Hippocampal formation (tissue), 2 donors: ENCODE measurements at places on chromosomes 7 and 10.

DNA sequence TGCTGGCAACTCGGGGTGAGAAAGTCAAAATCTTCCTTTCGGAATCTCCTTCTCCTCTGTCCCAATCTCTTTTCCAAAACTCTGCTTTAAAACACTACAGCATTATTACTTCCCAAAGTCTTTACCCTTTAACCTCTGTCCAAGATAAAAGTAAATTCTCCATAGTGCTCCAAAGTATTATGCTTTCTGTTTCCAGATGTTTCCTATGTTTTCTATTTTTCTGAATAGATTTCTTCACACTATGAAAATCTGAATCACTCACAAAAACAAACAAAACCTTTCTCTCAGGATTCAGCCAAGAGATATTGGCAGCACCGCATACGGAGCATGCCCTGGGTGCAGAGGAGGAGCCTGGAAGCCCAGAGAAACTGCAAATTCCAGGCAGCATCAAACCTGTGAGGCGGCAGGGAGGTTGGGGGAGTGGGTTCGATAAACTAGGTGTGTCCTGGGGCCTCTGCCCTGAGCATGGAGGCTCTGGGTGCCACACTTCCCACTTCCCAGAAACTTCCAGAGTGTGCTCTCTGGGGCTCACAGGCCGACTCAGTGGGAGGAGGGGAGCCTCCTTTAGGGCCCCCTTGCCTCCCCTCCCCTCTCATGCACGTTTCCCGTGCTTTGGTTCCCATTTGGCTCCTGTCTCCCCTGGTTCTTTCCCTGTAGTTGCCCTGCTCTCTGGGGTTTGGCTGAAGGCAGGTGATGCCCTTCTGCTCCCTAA, 35.6 kb downstream of the VIPR2 start:
- no peak for DNase-seq

DNA sequence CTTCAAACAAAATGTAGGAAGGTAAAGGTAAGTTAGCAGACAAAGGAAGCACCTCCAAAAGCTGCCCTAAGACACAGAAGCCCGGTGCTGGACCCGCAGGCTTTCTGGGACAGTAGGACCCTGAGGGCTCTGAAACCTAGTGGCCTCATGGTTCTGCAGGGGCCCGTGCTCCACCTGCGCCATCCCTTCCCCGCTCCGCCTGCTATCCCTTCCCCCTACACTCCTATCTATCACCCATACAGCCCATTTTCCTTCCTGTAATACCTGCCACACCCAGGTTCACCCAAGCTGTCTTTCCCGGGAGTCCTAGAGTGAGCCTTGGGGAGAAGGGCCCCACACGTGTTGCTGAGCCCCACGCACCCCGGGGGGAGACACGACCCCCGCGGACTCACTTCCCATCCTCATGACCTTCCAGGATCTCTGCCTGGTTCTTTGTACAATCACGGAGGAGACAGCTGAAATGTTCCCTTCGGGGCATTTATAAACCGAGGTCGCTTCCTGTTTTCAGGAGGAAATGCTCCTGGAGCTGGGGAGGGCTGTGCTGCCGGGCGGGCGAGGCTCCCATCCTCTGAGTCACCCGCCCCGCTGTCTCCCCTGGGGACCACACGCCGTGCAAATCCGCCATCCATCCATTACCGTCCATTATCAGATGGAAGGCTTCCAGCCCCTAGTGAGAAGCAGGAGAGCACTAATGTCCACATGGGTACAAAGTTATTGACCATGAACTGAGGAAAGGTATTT, 251.7 kb upstream of the PITRM1 start:
- no peak for DNase-seq

DNA sequence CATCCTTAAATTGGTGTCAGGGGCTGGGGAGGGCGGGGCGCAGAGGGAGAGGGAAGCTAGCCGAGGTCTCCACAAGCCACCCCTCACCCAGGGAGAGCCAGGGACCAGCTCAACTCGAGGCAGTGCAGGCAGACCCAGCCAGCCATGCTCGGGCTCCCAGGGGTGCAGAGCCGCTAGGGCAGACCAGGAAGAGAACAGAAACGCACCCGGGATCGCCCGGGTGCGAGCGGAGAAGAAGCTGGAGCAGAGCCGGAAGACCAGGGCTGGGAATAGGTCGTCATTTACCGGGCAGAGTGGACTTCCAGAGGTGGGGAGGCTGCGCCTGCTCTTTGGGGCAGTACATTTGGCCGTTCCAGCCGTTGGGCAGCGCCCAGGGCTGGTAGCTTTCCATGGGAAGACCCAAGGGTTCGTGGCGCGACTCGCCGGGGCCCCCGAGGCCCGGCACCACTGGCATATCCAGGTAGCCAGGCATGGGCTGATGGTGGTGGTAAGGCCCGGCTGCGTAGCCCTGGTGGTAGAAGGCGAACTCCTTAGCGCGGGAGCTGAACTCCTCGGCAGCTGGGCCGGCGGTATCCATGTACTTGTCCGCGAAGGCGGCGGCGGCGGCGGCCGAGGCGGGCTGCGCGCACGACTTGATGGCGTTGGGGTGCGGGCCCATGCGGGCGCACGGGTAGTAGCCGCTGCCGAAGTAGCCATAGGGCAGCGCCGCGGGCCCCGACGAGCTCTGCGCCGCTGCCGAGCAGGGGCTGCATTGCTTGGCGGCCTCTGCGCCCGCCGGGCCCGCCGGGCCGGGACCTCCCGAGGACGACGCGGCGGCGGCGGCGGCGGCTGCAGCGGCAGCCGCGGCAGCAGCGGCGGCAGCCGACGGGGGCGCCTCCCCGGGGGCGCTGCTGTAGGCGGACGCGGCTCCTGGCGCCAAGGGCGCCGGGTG, 755 bp downstream of the HOXA13 start:
- no peak for DNase-seq

DNA sequence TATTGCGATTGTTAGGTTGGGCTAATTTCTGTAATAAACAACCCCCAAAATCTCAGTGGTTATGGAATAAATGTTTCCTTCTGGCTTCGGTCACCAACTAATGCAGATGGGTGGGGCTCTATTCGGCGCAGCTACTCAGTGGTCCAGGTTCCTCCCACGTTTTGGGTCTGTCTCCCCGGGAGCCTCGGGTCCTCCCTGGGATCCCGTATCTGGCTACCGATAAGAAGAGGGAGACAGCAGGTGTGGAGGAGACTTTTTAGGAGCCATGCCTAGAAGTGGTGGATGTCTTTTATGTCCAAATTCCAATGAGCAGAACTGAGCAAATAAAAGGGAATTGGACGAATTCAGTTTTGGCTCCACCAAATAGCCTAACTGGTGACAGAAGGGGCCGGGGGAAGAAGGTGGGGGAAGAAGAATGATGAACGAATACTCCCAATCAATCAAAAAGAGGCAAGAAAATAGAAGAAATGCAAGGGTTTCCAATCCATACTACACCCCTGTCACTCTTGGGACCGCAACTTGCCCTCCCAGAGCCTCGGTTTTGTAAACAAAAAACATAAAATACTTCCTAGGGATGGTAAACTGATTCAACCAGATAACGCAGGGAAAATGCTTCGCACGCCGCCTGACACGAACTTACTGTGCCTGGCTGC, 498 bp upstream of the C10orf53 start:
- DNase-seq: no peak

DNA sequence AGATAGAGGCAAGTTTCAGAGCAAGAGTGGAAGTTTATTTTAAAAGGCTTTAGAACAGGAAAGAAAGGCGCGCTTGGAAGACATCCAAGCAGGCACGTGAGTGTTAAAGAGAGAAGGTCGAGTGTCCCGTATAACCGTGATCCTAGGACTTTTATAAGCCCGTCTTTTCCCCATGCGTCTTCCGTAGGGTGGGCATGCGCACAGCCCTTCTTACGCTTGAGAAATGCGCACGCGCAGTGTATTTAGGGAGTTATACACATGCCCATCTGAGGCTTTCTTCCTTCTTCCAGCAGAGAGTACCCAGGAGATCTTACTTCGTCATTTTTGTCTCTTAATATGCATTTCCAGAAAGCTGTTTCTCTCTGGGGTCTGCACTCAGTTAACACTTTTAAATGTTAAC, 52.4 kb downstream of the CALD1 start:
- DNase-seq: no peak

- no peak for DNase-seq
These were observed 49.9 kb downstream of the CALML3 start for GRCh38 chr10:5574642-5575131.

DNA sequence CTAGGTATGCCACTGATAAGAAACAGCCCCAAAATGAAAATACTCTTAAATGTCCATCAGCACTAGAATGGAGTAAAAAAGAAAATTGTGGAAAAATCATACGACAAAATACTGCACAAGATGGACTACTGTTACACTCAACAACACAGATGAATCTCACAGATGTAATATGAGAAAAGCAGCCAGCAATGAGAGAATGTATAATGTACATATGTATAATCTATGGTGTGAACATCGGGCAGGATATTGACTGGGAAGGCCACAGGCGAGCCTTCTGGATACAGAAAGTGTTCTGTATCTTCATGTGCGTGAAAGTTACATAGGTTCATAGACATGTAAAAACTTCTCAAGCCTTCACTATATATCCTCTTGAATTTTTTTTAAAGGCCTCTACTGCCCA, 212.6 kb downstream of the PARD3 start:
- no peak for DNase-seq

DNA sequence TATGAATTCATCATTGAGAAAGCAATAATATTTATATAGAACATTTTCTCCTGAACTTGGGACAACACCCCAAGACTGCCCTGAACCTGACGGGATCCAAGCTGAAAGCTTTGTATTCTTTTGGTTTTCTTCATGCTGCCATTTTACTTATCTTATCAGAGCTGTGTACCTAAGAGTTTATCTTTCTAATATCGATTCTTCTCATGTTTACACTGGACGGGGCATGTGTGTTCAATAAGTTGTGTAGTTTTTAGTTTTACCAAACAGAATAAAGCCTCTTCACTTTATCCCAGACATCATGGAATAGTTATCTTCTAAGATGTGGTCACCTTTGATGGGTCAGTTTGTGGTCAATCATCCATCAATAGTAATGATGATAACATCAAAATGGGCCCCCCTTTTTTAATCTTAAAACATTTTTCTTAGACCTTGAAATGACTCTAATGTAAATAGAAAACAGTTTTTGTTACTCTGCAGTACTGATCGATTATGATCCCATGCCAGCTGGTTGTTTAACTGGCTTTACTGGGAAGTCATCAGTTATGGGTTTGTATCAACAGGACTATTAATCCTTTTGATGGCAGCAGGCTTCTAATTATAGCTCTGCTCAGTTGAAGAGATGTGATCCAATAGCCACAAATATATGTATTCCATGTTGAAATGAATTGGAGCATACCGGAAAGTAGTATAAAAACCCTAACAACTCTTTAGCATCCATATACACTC, 446.1 kb downstream of the KCNMA1 start:
- no peak for DNase-seq

DNA sequence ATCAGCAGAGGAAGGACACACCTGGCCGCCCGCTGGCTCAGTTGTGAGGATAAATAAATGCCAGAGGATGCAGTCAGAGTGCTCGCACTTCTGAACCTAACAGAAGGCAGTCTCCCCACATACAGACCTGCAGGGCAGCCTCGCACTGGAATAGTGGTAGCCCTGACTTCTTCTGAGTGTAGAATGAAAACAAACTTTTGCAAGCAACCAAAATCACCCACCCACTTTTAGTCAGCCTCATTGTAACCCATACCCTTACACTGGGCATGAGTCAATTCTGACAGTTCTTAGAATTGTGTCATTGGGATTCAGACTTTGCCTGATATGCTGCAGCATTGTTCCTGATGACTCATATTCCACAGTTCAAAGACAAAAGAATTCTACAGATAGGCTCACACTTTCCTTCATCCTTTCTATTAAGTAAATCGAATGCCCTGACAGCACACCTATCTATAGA, 167.0 kb upstream of the CDK1 start:
- no peak for DNase-seq

DNA sequence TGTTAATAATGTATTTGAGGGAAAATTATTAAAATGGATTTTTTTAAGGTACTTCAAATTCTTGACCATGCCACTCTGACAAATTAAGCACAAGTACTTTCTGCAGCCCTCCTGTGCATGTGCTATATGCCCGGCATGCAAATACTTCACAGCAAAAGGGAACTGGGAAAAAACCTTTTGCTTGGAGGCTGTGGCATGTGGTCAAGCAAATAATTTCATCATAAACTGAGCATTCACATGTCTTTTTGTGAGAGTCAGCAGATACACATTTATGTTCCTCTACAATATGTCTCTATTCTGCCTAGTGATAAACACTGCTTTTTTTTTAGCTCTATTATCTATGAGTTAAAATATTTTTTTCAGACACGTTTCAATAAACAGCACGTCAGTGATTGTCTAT, 53.7 kb upstream of the SEMA3A start:
- DNase-seq: no peak

GRCh38 chr7:105691082-105691679, 109.9 kb upstream of the EFCAB10 start:
- DNase-seq: no peak

- DNase-seq: no peak
These were observed 227.2 kb upstream of the PITRM1 start for GRCh38 chr10:3399756-3400155.

GRCh38 chr7:22150221-22150620, 204.5 kb upstream of the CDCA7L start:
- DNase-seq: no peak

DNA sequence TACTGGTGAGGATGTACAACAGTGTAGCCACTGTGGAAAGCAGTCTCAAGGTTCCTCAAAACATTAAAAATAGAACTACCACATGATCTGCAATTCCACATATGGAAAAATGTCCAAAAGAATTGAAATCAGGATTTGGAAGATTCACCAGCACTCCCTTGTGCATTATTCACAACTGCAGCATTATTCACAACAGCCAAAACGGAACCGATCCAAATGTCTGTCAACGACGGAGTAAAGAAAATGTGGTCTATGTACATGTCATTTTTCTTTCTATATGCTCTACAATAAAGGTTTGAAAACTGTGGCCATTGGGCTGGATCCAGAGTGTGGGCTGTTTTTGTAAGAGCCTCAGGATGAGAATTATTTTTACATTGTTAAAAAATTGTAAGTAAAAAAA, 1206.1 kb upstream of the CELF2 start:
- DNase-seq: no peak

DNA sequence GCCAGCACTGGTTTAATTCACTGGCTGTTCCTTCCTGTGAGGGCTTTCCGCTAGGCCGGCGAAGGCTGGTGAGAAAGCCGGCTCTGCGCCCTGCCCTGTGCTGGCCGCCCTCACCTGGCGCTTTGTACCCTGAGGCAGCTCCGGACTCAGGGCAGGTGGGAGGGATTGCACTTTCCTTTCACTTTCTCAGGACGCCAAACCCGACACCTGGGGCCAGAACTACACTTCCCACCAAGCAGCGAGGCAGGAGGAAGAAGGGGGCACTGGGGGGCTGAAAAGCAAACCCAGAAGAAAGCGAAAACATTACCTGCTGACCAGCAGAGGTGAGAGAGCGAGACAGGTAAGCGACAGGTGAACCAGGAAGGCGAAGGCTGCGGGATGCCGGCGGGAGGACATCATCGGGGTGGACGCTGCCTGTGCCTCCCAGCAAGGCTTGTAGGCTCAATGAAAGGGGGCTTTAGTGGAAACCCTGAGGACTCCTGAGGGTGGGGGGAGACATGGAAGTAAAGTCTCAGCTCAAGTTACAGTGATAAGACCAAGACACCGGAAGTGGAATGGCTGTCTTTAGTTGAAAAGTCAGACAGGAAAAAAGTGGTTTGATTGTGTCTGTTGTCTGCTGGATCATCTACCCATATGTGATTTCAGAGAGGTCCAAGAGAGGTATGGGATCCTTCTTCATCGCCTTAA, at the start of gene RAB19:
Gene RAB19, plus strand, starts transcription at position 181 of the 687 bp plus-strand sequence. CDS start 3,589 bp downstream, outside the sequence.
- no peak for DNase-seq
